ENCODE measurements at places on chromosomes 4 and X. TPM values are rescaled to one million over a fixed set of nuclear protein-coding genes. Genes with fewer than 3 reads are reported as not detected.

RENBP gene
- total RNA-seq, result 20.9 TPM

KLKB1 gene
- 1.2 TPM for total RNA-seq

GRCh38 chrX:148574237-148574973 is 74.0 kb downstream of the AFF2 start:
- no peak overlapping the region for H3K4me3 ChIP-seq
- no peaks in the 10 kb centered on the region for H3K27me3 ChIP-seq
- no peak overlapping the region for H3K27ac ChIP-seq
- DNase-seq, result no peak

- no peaks in the 10 kb centered on the region for H3K4me1 ChIP-seq
- H3K4me3 ChIP-seq, result no peak overlapping the region
- H3K36me3 ChIP-seq, result no peaks in the 10 kb centered on the region
- DNase-seq, result no peak
- H3K27ac ChIP-seq, result no peak overlapping the region
Measured at GRCh38 chrX:148282504-148282903, 217.9 kb upstream of the AFF2 start.

DNA sequence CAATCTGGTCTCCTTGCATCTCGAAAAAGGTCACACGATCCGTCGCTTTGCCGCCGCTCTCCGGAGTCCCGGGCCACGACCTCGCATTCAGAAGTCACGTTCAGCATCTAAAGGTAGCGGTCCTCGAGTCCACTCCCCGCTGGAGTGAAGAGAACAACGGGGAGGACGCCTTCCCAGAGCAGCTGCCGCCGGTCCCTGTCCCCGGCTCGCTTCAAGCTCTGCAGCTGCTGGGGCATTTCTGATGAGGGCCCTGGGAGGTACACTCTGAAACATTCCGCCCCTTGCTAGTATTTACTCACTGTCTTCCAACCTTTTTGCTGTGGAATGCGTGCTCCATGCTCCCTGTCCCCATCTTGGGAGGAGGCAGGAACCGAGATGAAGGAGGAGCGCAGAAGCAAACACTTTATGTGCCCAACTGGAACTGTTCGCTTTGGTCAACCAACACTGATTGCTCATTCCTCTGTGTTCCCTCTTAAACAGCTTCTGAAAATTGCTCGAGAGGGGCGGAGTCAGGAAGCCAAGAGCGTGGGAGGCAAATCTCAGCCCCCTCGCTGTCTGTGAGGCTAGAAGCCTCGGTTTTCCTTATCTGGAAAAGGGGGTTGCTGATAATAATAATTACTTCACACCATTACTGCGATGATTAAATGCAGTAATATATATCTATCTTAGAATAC is 6.4 kb upstream of the VAMP7 start:
- H3K27ac ChIP-seq, result no peak overlapping the region
- no peak for DNase-seq
- no peaks in the 10 kb centered on the region for H3K27me3 ChIP-seq
- no peak overlapping the region for H3K4me3 ChIP-seq
- H3K36me3 ChIP-seq, result no peaks in the 10 kb centered on the region

F9 gene
- not detected for total RNA-seq

DNA sequence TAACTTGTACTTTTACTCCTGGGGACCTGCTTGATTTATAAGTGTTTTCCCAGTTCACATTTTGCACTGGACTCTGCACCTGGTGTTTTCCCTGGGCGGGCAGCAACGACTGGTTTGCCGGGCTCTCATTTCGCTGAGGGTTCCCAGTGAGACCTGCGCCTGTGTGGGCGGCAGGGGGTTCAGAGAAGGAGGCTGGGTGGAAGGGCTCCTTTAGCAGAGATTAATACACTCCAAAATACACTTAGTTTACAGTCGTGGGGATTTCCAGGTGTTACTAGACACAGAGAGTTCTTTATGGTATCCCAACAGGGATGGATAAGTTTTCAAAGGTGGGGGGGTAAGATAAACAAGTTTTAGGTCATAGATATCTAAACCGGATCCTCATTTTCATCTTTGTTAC is 53.0 kb upstream of the SHISA3 start:
- DNase-seq, result no peak
- H3K27ac ChIP-seq, result no peak overlapping the region
- no peaks in the 10 kb centered on the region for H3K27me3 ChIP-seq
- no peaks in the 10 kb centered on the region for H3K36me3 ChIP-seq
- no peaks in the 10 kb centered on the region for H3K4me1 ChIP-seq

DCHS2 gene
- total RNA-seq, result 0.06 TPM

- no peak overlapping the region for H3K27ac ChIP-seq
- no peaks in the 10 kb centered on the region for H3K4me1 ChIP-seq
- DNase-seq, result no peak
Measured at GRCh38 chr4:61374447-61374891, 174.3 kb downstream of the ADGRL3 start.

DNA sequence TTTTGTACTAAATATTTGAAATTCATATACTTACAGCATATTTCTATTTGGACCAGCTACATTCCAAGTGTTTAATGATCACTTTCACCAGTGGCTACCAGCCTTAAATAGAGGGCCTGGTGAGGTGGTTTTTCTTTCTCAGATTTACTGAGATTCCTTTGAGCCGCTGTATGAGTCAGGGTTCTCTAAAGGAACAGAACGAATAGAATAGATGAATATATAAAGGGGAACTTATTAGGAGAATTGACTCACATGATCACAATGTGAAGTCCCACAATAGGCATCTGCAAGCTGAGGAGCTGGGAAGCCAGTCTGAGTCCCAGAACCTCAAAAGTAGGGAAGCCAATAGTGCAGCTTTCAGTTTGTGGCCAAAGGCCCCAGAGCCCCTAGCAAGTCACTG is 146.2 kb upstream of the TLL1 start:
- H3K27ac ChIP-seq, result no peak overlapping the region
- H3K27me3 ChIP-seq, result no peaks in the 10 kb centered on the region
- no peaks in the 10 kb centered on the region for H3K36me3 ChIP-seq

CENPI gene
- total RNA-seq, result 1.3 TPM

DNA sequence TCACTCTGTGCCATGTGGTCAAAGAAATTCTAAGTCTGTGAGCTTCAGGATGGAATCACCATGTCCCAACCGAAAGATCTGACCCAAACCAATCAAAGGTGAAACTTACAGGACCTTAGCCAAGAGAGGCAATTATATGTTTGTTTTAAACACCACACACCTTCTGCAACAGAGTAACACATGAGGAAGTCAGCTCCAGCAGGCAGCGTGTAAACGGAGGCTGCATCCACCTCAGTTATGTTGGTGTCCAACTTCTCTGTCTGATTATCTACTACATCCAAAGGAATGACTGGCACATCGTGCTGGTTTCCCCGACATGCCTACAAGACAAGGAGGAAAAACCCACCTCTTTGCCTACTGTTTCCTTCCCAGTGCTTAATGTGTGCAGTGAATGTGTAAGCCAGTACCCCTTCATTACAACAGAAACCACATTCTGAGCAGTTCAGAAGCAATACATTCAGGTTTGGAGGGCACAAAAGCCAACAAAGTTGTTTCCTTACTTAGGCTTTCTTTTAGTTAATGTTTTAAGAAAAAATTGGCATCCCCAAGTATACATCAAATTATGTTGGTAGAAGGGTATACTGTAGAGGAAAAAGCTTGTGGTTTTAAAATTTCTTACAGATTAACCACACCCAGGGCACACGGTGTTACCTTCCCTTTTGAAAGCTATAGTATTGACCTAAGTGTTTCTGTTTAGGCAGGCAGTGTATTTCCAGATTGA is 12.4 kb downstream of the CASP6 start:
- no peaks in the 10 kb centered on the region for H3K27me3 ChIP-seq
- no peak for DNase-seq
- H3K36me3 ChIP-seq, result peaks cover 13% of the 10 kb centered on the region
- no peak overlapping the region for H3K27ac ChIP-seq

- no peaks in the 10 kb centered on the region for H3K27me3 ChIP-seq
- no peak overlapping the region for H3K27ac ChIP-seq
- H3K4me3 ChIP-seq, result no peak overlapping the region
- no peaks in the 10 kb centered on the region for H3K4me1 ChIP-seq
- DNase-seq, result no peak
Measured at GRCh38 chr4:142721187-142721586, 124.9 kb downstream of the INPP4B start.

GRCh38 chr4:69126024-69126423 is 29.8 kb downstream of the UGT2B7 start:
- DNase-seq, result no peak
- H3K27ac ChIP-seq, result no peak overlapping the region
- no peaks in the 10 kb centered on the region for H3K4me1 ChIP-seq
- H3K36me3 ChIP-seq, result no peaks in the 10 kb centered on the region
- H3K4me3 ChIP-seq, result no peak overlapping the region
- no peaks in the 10 kb centered on the region for H3K27me3 ChIP-seq

LUZP4 gene
- total RNA-seq, result not detected

FREM3 gene
- total RNA-seq, result 0.36 TPM

JCHAIN gene
- 8.0 TPM for total RNA-seq

REELD1 gene
- 0.63 TPM for total RNA-seq
